Bladder microvascular endothelial cell (primary cell): ENCODE measurements at places on chromosomes 6 and 20. TPM values are rescaled to one million over a fixed set of nuclear protein-coding genes. Genes with fewer than 3 reads are reported as not detected.

The STX11 gene
- 5.7 and 16.4 TPM in 2 replicates for total RNA-seq

The FAM209B gene
- not detected in 2 replicates for total RNA-seq

The SOBP gene
- total RNA-seq = 0.16 and 0.76 TPM in 2 replicates

The PBOV1 gene
- not detected in 2 replicates for total RNA-seq

The ATF6B gene
- total RNA-seq = 13.1 and 22.2 TPM in 2 replicates

The IYD gene
- not detected in 2 replicates for total RNA-seq

The CDK19 gene
- total RNA-seq = 4.2 and 8.6 TPM in 2 replicates

The SLC17A1 gene
- not detected in 2 replicates for total RNA-seq

The AIF1 gene
- not detected in 2 replicates for total RNA-seq

The EYA2 gene
- total RNA-seq = not detected in 2 replicates

The WFDC2 gene
- not detected in 2 replicates for total RNA-seq

The RIMS4 gene
- not detected in 2 replicates for total RNA-seq

The ROMO1 gene
- 222 and 428 TPM in 2 replicates for total RNA-seq
